ENCODE measurements at places on chromosomes 7 and 10. TPM values are rescaled to one million over a fixed set of nuclear protein-coding genes. Genes with fewer than 3 reads are reported as not detected.

DNA sequence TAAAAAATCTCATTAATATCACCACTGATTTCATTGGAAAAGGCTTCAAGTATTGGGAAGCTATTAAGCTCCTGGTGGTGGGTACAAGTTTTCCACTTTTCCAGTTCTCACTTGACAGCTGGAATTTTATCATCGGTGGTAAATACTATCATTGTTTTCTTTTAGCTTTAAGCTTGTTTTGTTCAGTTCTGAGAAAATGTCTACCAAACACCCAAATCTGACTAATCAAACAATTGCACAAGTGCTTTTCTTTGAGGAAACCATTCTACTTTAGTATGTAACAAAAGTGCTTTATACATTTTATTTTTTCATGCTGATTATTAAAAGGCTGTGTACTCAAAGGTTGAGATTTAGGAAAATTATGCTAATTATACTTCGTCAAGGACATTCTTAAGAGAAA, 7.9 kb downstream of the PRPF18 start:
- no peak for DNase-seq

GRCh38 chr7:79612903-79613302, 159.4 kb upstream of the MAGI2 start:
- DNase-seq, result no peak

GRCh38 chr10:42553064-42553407, 85.3 kb downstream of the ZNF33B start:
- DNase-seq, result no peak

DNA sequence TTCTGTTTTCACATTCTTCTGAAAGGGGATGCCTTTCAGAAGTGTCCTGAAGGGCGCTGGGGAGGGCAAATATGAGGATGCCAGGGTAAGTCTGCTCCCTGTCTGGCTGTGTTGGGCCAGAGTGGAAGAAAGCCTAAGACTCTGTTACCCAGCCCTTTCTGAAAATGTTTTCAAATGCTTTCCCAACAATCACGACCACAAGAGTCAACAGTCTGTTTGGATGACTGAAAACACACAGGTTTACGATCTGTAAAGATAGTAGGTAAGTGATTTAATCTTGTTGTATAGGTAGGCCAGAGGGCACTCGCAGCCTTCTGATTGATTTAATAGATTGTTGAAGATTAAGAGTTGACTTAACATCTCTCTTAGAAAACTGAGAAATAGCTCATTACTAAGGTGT, 13.2 kb downstream of the SGPL1 start:
- no peak for DNase-seq

DNA sequence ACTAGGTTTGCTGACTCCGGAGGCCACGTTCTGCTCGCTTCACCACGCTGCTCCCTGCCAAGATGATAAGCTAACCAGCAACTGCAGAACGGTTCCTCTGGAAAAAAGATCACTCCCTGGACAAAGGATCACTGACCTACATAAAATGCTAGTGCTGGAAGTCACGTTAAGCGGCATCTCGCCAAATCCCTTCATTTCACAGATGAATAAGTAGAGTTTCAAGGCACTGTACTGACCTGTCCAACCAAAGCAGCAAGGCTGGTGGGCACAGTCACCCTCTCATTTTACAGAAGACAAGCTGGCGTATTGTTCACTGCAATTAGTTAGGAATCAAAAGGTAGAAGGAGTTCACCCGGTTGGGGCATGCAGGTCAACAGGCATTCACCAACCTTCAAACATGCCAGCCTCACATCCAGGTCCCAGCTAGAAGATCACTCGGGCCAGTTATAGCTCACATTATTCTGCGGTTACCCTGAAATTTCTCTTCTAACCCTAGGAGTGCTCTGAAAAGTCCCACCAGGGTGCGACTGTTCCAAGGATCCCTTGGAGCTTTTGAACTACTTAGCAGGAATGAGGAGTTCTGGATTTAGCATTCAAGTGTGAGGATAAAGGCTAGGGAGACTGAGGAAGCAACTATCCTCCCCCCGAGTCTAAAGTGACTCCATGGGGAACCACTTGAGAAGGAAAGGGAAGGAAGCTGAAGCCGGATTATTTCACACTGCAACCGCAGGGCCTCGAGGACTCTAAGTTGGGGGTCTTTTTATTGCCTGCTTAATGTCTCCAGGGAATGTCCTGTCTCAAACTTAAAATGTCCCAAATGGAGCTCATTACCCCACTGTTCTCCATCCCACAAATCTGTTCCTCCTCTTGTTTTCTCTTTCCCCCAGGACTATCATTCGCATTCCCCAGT, 32.8 kb downstream of the HIPK2 start:
- no peak for DNase-seq

TBX20 gene
- 0.26 TPM for total RNA-seq

LEP gene
- not detected for total RNA-seq

ADRB1 gene
- total RNA-seq, result 0.17 TPM

All from H1 (cell line).